ENCODE measurements at places on chromosomes 11 and 22. TPM values are rescaled to one million over a fixed set of nuclear protein-coding genes. Genes with fewer than 3 reads are reported as not detected.

The PCNX3 gene
- 51.0 TPM for total RNA-seq

The SPDYC gene
- not detected for total RNA-seq

The MRGPRF gene
- 0.24 TPM for total RNA-seq

The EHF gene
- total RNA-seq: not detected

The MMP12 gene
- not detected for total RNA-seq

The OR10D3 gene
- total RNA-seq: not detected

The BARX2 gene
- total RNA-seq: not detected

The SLC22A9 gene
- not detected for total RNA-seq

The NAALADL1 gene
- total RNA-seq: 2.8 TPM

The CASP5 gene
- total RNA-seq: not detected

The RFPL1 gene
- not detected for total RNA-seq

The TMEM191C gene
- 1.2 TPM for total RNA-seq

The TOLLIP gene
- 57.4 TPM for total RNA-seq

The MS4A6A gene
- 2.9 TPM for total RNA-seq

The RBMXL2 gene
- total RNA-seq: not detected

The SHANK2 gene
- 4.7 TPM for total RNA-seq

The PVALB gene
- 0.58 TPM for total RNA-seq

The MUC5B gene
- not detected for total RNA-seq

The KCNC1 gene
- total RNA-seq: not detected

The FOLH1 gene
- total RNA-seq: 10.9 TPM

The C11orf42 gene
- total RNA-seq: not detected

The MYOD1 gene
- not detected for total RNA-seq

The POTEH gene
- not detected for total RNA-seq

The GP1BB gene
- total RNA-seq: 0.78 TPM

The KRTAP5-10 gene
- total RNA-seq: not detected

The PRODH gene
- 1.0 TPM for total RNA-seq

The ARHGEF17 gene
- 98.5 TPM for total RNA-seq

The PIK3C2A gene
- total RNA-seq: 57.8 TPM

The MYBPC3 gene
- total RNA-seq: not detected

The GLYAT gene
- total RNA-seq: not detected

The DEFB131B gene
- not detected for total RNA-seq

The OR5B21 gene
- not detected for total RNA-seq

The APOA4 gene
- not detected for total RNA-seq

The CYTH4 gene
- 0.47 TPM for total RNA-seq

The DBX1 gene
- total RNA-seq: not detected

The NLRP14 gene
- not detected for total RNA-seq

The KLHL35 gene
- total RNA-seq: 4.7 TPM

The WDR74 gene
- total RNA-seq: 32.3 TPM

The C11orf24 gene
- total RNA-seq: 27.2 TPM

The WNT11 gene
- not detected for total RNA-seq

The UBQLNL gene
- total RNA-seq: 0.53 TPM

The DLG2 gene
- 0.63 TPM for total RNA-seq

The IRAG1 gene
- 1.4 TPM for total RNA-seq

The PNPLA3 gene
- 6.2 TPM for total RNA-seq

The TBX10 gene
- not detected for total RNA-seq

The MRGPRX4 gene
- not detected for total RNA-seq

The CALCA gene
- total RNA-seq: not detected

The CDC42EP2 gene
- 48.0 TPM for total RNA-seq

The PDE3B gene
- 1.7 TPM for total RNA-seq

The HBG1 gene
- total RNA-seq: not detected
